Stomach (tissue), 19 donors: ENCODE measurements at places on chromosomes 11 and 22.

- peak; percentile 86 for DNase-seq
- no peaks in the 10 kb centered on the region for H3K27me3 ChIP-seq
- no peaks in the 10 kb centered on the region for H3K4me1 ChIP-seq
- H3K4me3 ChIP-seq = no peak overlapping the region
- H3K36me3 ChIP-seq = no peaks in the 10 kb centered on the region
Observed at GRCh38 chr11:119863851-119864601, 135.0 kb upstream of the NECTIN1 start.

DNA sequence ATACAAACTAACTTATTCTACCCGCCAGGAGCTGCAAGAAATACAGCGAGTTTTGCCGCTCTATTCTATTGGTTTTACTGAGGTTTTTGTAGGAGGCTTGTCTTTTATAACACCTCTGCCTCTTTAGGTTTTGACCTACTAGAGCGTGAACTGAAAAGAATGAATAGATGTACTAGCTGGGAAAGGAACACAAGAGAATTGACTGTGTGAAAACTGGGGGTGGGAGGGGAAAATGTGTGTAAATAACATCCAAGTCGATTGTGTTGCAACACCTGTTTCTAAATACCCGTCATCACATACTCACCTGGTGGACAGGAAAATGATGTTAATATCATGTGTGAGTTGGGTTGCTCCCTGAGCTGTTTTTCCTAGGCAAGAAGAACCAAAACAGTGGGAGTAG, 12.9 kb upstream of the JHY start:
- H3K4me3 ChIP-seq = no peak overlapping the region
- H3K27ac ChIP-seq = no peak overlapping the region
- no peaks in the 10 kb centered on the region for H3K27me3 ChIP-seq
- H3K4me1 ChIP-seq = no peaks in the 10 kb centered on the region
- DNase-seq = no peak

DNA sequence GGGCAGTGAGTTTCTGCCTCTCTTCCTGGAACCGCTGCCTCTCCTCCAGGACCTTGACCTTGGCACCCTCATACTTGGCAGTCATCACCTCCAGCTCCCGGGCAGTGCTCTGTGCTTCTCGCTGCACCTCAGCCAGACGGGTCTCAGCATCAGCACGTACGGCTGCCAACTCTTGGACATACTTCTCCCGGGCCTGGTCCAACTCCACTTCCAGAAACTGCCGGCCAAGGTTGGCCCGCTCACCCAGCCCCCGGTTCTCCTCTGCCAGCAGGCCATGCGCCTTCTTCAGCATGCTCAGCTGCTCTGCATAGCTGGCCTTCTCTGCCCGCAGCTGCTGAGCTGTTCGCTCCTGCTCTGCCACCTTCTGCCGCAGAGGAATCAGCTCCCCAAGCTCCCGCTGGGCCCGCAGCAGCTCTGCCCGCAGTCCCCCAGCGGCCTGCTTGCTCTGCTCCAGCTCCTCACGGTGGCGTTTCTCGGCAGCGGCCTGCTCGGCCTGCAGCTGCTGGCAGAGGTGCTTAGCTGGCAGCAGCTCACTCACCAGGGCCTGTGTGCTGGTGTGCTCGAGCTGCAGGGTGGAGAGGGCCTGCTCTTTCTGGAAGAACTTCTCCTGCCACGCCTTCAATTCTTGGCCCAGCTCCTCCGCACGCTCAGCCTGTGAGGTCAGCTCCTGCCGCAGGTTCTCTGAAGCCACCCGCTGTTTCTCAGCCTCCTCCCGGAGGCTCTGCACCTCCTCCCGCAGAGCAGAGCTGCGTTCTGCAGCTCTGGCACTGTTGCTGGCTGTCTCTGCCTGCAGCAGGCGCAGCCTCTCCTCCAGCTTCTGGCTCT, 14.4 kb downstream of the IL18BP start:
- H3K36me3 ChIP-seq = peaks cover 100% of the 10 kb centered on the region
- H3K4me3 ChIP-seq = no peak overlapping the region
- H3K27ac ChIP-seq = peak overlapping the region; percentile 41
- DNase-seq = peak; percentile 59
- no peaks in the 10 kb centered on the region for H3K27me3 ChIP-seq
- H3K4me1 ChIP-seq = peaks cover 55% of the 10 kb centered on the region

- H3K4me3 ChIP-seq = peak overlapping the region; percentile 77
- peak overlapping the region; percentile 95 for H3K27ac ChIP-seq
- H3K27me3 ChIP-seq = no peaks in the 10 kb centered on the region
Observed at GRCh38 chr11:65262381-65262680, 569 bp downstream of the POLA2 start.

GRCh38 chr22:27876684-27877083, 42.4 kb downstream of the PITPNB start:
- no peak overlapping the region for H3K4me3 ChIP-seq
- peak overlapping the region; percentile 41 for H3K27ac ChIP-seq
- peaks cover 19% of the 10 kb centered on the region for H3K36me3 ChIP-seq
- H3K4me1 ChIP-seq = peaks cover 43% of the 10 kb centered on the region

- H3K27me3 ChIP-seq = no peaks in the 10 kb centered on the region
- H3K27ac ChIP-seq = no peak overlapping the region
- H3K4me3 ChIP-seq = no peak overlapping the region
- H3K36me3 ChIP-seq = no peaks in the 10 kb centered on the region
- no peak for DNase-seq
- H3K4me1 ChIP-seq = no peaks in the 10 kb centered on the region
Observed at GRCh38 chr11:34721646-34722045, 100.8 kb downstream of the EHF start.

- H3K4me3 ChIP-seq = no peak overlapping the region
- no peak overlapping the region for H3K27ac ChIP-seq
- H3K27me3 ChIP-seq = no peaks in the 10 kb centered on the region
- H3K4me1 ChIP-seq = no peaks in the 10 kb centered on the region
Observed at GRCh38 chr22:21726650-21727049, 8.9 kb downstream of the YPEL1 start.

DNA sequence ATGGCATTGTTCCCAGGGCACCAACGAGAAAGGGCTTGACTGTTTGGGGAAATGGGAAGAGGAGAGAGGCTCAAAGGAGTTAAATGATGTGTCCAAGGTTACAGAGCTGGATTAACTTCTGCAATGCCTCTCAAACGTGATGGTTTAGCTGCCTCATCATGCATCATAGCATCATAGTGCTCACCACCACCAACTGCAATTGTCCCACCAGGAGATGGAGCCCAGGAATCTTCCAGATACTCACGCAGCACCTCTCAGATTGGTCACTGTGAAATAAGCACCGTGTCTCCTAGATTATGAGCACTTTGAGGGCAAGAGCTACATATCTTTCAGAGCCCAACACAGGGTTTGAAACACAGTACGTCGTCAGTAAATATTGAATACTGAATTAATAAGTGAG, 69.2 kb downstream of the PRSS23 start:
- H3K27me3 ChIP-seq = no peaks in the 10 kb centered on the region
- H3K4me1 ChIP-seq = no peaks in the 10 kb centered on the region
- H3K27ac ChIP-seq = no peak overlapping the region
- H3K4me3 ChIP-seq = no peak overlapping the region
